ENCODE measurements at places on chromosomes 11 and 22.

GRCh38 chr11:17890325-17890724 lies 122.5 kb downstream of the SERGEF start:
- no peak for DNase-seq

DNA sequence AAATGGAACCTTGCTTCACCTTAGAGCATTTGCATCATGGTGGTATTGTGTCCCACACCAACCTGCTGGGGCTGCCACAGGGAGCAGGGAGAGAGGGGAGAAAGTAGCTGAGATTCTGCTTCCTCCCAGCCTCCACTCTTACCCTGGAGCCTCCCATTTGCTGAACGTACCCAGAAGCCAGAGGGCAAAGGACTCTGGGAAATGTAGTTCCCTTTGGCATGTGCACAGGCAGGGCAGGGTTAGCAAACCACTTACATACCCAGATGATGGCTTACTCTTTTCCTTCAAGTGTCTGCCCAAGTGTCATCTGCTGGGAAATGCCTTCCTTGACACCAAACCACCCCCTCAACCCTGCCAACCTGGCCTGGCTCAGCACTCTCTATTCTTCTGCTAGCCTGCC lies 16.9 kb downstream of the SMIM38 start:
- no peak for DNase-seq

GRCh38 chr22:17283423-17283822 lies 64.2 kb upstream of the ADA2 start:
- DNase-seq: no peak

GRCh38 chr11:66883016-66883965 lies 26.4 kb downstream of the LRFN4 start:
- peak; percentile 41 for DNase-seq

- DNase-seq: no peak
These were observed 27.4 kb downstream of the PHF21B start for GRCh38 chr22:44982445-44982844.

DNA sequence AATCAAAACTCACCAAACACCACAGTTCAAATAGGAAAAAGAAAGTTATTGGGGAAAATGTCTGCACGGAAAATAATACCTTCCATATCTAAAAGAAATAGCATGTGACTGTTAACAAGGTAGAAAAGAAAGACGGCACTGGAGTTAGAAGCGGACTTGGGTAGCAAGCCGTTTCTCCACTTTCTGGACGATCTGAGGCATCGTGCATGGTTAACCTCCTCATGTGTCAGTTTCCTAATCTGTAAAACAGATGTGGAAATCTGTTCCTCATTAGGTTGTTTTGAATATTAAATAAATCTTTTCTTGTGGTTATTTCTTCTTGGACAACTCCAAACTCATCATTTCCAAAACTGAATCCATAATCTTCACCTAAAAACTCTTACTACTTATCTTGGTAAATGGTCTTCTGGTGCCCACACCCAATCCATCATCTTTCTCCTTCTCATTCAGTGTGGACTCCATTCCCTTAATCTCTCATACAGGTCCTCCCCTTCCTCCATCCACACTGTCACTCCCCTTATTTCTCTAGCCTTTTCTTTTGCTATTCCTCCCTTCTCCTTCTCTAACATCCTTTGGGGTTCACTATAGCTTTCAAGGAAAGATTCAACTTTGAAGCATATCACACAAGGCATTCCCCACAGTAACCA lies 53.5 kb downstream of the VSIG10L2 start:
- DNase-seq: no peak

- DNase-seq: no peak
These were observed 26.6 kb downstream of the MAFF start for GRCh38 chr22:38228326-38228872.

DNA sequence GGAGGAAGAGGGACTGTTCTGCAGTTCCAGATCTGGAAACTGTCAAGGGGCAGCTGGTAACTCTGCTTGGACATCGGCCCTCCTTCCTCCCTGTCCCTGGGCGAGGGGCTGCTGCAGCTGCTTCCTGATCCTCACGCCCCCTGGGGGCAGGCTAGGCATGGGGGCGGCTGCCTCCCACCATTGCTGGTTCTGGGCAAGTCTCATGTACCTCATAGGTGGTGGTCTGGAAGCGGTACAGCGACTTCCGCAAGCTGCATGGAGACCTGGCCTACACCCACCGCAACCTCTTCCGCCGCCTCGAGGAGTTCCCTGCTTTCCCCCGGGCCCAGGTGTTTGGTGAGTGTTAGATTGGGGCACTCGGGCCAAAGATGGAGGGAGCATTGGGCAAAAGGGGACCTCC lies 5.0 kb downstream of the SNX15 start:
- DNase-seq: no peak

DNA sequence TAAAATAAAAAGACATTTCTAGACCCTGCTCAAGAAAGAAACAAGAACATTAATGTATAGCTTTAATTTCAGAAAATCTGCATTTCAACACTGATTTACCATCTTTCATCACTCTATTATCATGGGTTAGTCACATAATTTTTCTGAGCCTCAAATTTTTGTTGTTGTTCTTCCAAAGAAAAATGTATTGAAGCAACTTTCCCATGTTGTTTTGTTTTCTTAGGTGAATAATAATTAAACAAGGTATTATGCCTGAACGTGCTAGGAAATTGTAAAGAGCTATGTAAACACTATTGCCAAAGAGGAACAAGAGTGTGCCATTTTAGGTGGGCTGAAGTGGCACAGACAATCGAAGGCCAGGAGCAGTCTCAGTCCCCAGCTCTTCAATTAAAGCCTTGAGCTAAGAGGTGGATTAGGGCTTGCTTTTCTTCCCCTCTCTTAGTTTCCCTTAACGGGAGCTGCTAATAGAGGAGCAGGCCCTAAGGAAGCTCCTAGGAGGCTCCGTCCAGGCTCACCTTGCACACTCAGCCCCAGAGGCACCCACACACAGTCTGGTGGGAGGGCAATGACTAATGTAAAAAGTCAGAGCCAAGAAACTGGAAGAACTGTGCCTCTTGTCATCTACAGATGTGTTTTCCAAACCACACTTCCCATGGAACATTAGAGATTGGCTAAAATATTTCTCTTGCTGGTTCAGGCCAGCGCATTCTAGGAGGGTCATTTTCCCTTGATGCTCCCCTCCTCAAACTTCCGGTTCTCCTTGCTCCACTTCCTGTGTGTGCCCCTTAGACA lies 8.8 kb upstream of the UBASH3B start:
- DNase-seq: no peak

DNA sequence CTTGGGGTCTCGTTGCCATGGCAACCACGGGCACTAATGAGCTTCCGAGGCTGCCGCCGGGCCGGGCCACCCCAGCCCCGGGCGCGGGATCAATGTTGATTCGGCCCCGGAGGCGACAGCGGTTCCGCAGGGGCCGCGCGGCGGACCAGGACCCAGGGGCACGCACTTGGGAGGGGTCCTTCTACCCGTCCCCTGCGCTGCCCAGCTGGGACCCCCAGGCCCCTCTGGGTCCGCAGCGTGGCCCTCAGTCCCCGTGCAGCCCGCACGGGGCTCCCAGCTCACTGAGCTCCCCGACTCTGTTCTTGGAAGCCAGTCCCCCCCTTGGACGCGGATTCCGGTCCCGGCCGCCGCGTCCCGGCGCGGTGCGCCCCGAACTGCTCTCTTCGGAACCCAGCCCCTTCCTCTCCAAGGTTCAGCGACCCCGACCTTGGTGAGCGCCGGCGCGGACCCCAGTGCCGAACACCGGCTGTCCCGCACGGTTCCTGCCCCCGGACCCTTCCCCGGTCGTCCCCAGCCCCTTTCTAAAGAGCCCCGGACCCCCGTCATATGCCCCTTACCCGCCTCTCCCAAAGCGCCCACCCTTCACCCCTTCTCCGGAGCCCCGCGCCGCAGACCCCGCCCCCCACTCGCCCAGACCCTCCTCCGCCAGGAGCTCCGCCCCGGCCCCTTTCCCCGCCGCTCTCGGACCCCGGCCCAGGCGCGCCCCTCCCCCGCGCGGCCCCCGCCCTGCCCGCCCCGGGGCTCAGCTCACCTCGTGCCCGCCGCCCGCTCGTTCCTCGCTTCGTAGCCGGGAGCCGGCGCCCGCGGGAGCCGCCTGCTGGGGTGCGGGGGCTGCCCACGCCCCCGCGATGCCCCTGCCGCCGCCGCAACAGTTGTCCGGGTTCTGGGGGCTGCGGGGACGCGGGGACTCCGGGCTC lies 18.3 kb upstream of the SHISAL1 start:
- no peak for DNase-seq

DNA sequence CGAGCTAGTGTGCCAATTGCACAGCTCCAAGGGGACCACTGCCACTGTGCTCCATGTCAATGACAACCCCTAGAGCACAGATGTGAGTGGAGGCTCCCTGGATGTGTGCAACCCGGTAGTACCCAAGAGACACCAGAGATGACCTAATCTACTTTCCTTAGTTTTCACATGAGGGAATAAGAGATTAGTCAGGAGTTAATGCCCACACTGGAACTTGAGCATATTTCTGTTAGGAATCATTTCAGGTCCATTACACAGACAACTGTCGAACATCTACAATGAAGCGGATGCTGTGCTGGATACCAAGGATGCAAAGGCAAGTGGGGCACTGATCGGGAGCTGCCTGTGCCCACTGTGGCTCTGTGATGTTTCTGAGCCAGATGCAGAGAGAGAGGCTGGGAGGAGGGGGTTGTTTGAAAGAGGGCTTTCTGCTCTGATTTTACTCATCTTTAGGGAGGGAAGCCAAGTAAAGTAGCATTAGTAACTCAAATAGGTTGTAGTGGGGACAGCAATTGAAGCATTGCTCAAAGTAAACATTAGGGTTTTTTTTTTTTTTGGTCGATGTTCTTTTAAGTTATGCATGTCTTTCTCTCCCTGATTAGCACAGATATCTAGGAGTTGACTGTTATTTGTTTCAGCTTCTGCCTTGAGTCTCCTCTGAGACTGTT lies 82.5 kb upstream of the SORL1-AS1 start:
- no peak for DNase-seq

- no peak for DNase-seq
These were observed 404.6 kb upstream of the CNTN5 start for GRCh38 chr11:98616098-98616655.

DNA sequence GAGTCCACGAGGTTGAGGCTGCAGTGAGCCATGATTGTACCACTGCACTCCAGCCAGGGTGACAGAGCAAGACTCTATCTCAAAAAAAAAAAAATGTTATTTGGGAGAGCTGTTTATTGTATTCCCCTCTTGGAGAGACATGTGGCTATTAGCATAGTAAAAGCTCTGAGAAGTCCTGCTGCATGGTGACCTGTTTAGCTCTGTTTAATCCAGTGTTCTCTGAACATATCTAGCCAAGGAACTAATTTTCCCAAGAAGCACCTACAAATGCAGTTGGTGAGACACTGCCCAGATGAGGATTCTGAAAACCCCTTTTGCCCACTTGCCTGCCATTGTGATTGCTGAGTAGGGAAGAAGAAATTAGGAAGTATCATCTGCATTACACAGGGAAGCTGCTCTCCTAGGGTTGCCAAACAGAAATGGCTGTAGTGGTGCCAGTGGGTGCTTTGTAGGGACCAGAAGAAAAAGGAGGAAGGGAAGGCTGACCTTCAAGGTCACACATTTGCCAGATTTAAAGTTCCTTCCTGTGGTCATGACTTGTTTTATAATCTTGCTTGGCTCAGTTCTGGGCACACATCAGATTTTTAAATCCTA lies 15.7 kb downstream of the TIMP3 start:
- no peak for DNase-seq

- no peak for DNase-seq
These were observed 380.6 kb downstream of the SOX6 start for GRCh38 chr11:15975742-15976141.

GRCh38 chr11:82929121-82929520 lies 27.6 kb downstream of the DDIAS start:
- DNase-seq: no peak

DNA sequence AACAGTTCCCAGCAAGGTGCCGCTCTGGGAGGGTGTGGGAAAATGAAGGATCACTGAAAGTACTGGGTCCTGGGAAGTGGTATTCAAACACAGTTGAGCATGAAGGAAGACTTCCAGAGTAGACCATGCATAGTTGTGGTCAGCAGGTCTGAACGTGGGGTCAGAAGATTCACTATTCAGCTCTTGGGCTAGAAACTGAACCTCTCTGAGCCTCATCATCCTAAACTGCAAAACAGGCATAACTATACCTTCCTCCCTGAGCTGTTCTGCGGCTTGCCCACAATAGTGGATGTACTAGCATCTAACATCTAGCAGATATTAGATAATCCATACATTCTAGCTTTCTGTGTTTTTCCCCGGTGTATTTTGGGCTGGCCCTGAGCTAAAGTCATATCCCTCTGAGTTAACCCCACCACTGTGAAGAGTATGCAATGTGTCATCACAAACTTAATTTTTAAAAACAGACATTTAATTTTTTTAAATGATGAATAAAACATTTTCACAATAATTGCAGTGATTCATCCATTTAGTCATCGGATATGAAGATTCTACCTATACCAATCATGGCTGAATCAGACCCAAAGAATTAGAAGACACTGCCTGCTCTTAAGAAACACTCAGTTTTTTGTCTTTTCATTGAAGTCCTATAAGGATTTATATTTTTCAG lies 179.1 kb downstream of the BLID start:
- DNase-seq: no peak

DNA sequence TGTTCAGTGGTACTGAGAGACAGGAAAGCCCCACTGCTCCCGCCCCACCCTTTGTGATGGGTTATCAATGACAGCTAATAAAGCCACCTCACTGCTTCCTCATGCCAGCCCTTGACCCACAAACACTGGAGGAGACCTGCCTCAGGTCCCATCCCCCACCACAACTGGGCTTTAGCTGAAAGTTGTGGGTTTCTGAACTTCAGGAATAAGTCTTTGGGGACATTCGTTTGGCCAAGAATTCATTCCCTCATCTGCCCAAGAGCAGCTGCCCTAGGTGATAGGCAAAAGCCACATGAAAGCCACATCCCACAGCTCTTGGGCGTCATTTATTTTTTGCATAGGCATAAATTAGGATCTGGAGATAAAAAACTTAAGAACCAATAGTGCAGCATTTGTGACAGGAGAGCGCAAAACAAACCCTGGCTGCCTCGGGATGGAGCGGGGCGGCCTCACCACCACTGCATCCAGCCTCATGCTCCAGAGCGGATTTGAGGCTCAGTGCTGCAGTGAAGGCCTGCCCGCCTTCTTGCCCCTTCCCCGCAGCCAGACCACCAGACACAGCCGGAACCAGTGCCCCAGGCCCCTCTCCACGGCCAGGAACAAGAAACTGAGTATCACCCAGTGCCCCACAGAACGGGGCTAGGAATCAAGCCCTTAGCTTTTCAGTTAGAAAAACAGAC lies 21.2 kb downstream of the SUN2 start:
- no peak for DNase-seq

DNA sequence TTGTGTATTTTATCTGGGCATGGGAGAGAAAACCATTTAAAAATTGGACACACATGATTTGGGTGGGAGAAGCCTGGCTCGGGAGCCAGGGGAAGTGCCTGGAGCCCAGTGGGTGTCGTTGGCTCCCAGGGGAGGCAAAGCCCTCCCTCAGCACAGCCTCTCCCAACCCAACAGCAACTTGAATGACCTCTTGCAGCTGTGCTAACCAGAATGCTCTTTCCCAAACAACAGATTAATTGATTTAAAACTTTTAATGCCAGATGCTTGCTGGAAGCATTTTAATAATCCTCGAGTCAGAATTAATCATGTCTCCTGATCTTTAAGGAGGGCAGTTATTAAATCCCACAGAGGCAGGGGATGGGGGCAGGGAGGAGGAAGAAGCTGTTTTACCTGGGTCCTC lies 401.6 kb downstream of the BUD13 start:
- DNase-seq: no peak

Data from T-helper 2 cell treated with Interferon-gamma antibody and Interleukin-4, amounts not matched to agents 5 μg/mL and 100 μg/mL, for 36 hours (primary cell).